Stimulated activated CD4-positive, alpha-beta T cell treated with anti-CD3 and anti-CD28 coated beads, Interleukin-15, amount 100 ng/mL, for 1 hour (primary cell): ENCODE measurements at places on chromosomes 12 and 14.

- DNase-seq = no peak
Observed at GRCh38 chr12:23484238-23484637, 465.2 kb downstream of the SOX5 start.

GRCh38 chr14:105011312-105011990, 9.4 kb downstream of the CDCA4 start:
- DNase-seq = no peak

DNA sequence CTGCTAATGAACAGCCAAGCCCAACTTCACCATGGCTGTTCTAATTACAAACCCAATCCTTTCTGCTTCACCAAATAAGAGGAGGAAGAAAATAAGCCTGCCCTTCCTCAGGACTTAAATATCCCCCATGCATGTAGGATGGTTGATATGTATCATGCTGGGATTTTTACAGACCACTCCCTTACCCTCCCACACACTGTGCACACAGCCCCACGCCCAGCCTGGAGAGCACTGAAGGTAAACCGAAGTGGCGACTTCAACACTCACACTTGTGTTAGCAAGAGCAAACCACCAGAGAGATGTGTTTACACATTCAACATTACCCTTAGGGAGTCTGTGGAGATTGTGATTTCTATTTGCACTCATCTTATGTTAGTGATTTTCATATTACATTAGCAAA, 241.2 kb downstream of the EGLN3 start:
- no peak for DNase-seq

DNA sequence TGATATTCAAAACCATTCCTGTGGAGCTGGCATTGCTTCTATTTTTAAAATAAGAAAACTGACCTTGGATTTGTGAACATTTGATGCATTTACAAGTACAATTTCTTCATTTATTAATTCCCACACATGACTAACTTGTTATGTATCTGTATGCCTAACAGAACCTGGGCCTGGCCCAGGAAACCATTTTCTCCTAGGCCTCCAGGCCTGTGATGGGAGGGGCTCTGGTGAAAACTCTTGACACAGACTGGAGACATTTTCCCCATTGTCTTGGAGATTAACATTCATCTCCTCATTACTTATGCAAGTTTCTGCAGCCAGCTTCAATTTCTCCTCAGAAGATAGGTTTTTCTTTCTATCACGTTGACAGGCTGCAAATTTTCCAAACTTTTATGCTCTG, 42.0 kb downstream of the GLIPR1L2 start:
- DNase-seq = no peak

GRCh38 chr12:115620816-115621215, 656.7 kb downstream of the MED13L start:
- DNase-seq = no peak

GRCh38 chr14:93944348-93945069, 17.4 kb downstream of the FAM181A start:
- no peak for DNase-seq

DNA sequence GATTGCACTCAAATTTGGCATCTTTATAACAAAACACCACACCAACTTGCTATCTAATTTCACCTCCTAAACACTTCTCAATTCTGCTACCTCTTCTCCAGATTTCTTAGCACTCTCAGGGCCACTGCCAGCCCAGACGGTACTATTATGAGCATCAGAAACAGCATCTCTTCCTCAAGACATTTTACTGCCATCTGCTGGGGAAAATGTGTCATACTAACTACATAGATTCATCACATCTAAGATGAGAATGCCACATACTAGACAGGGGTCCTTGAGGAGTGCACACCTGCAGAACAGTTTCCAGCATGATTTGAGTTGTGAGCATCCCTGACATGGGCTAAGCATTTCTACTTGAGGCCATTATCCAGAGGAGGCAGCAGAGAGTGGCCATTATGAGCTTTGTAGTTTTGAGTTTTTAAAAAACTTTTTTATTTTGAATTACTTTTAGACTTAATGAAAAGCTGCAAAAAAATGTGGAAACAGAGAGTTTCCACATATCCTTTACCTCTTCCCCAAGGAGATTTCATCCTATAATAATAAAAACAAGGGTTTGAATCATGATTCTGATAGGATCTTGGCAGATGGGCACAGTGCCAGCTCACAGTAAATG, 15.1 kb upstream of the GRIP1 start:
- no peak for DNase-seq

GRCh38 chr12:60259225-60259624, 663.4 kb downstream of the SLC16A7 start:
- no peak for DNase-seq

DNA sequence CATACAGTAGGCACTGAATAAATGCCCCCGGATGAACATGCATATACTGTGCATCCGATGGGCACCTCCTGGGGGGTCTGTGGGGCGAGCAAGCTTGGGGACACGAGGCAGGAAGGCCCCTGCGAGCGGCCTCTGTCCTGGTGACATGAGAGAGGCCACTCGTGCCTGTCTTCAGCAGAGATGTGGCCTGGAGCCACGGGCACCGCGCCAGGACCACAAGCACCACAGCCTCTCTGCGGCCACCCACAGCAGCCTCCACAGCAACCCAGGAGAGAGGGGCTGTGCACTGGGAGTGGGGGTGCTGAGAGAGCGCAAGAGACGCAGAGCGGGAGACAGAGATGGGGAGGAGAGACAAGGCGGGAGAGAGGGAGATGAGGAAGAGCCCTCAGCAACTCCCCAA, 118.5 kb downstream of the RFLNA start:
- DNase-seq = no peak

GRCh38 chr14:61342932-61343331, 21.6 kb downstream of the PRKCH start:
- DNase-seq = no peak

DNA sequence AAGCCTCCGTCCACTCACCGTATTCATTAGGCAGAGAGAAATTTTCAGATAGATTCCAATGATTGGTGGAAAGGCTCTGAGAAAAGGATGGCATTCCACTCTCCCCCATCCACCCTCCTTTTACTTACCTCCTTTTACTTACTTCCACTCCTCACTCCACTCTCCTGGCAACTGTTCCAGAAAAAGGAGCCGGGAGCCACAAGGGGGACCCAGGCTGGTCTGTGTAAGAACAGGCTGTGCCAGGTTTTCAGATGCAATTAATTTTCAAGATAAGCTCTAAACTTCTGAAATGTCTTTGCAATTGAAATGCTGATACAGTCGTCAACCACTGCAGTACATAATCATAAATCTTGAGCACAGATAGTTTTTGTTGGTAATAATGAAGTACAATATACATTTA, 248.8 kb downstream of the ANO6 start:
- DNase-seq = no peak

GRCh38 chr14:64640839-64641238, 63.4 kb upstream of the PLEKHG3 start:
- DNase-seq = no peak
